NAMALWA (cell line): ENCODE measurements at places on chromosomes 7 and 10.

- no peak for DNase-seq
These were observed 59.6 kb downstream of the NPY start for GRCh38 chr7:24343614-24344013.

- no peak for DNase-seq
These were observed 112.5 kb upstream of the GJD4 start for GRCh38 chr10:35492386-35493195.

DNA sequence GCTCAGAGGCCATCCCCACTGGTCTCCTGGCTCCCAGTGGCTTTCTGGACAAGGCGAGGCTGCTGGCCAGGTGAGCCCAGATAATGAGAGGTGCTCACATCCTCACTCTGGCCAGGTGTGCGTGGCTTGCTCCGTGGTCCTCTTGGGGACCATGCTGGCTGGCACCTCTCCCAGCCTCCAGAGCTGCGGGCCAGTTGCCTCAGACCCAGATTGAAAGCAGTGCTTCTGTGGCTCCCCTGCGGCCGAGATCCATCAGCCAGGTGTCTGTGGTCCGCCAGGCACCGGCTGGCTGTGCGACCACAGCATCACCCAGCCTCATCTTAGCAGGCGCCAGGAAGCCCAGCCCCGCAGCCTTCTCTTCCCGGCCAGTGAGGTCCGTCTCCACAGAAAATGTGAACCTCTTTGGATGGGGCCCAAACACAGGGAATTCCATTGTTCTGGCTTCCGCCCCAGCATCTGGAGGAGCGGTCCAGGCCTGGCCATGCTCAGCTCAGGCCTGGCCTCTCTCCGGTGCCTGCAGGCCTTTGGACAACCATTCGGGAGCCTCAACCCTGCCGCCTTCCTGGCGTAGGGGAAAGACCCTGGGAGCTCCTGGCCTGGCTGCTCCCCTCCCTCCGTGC is 5.2 kb upstream of the TTYH3 start:
- DNase-seq: no peak

GRCh38 chr10:24930427-24930826 is 22.0 kb downstream of the PRTFDC1 start:
- peak; percentile 4 for DNase-seq

DNA sequence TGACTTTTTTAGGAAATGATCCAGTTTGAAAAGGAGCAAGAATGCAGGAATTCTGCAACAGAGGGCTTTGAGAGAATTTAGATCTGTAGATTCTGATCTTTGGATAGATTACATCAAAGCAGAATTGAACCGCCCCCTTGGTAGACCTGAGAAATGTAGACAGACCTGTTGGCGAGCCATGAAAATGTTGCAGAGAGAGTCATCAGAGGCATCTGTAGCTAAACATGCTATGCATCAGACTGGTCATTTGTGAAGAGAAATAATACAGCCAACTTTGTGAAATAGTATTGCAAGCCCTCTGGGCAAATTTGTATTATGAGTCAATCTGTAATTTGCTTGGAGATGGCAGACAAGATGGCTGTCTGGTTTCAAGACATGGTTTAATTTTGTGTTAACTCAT is 4.3 kb upstream of the C1GALT1 start:
- no peak for DNase-seq
